Activated CD4-positive, alpha-beta T cell treated with anti-CD3 and anti-CD28 coated beads, Interleukin-2, amount 50 U/mL, for 1 hour (primary cell): ENCODE measurements at places on chromosomes 7 and 10.

- DNase-seq: no peak
Measured at GRCh38 chr7:25262586-25262985, 34.3 kb upstream of the NPVF start.

GRCh38 chr10:59561477-59562121, 148.1 kb downstream of the SLC16A9 start:
- DNase-seq: no peak

DNA sequence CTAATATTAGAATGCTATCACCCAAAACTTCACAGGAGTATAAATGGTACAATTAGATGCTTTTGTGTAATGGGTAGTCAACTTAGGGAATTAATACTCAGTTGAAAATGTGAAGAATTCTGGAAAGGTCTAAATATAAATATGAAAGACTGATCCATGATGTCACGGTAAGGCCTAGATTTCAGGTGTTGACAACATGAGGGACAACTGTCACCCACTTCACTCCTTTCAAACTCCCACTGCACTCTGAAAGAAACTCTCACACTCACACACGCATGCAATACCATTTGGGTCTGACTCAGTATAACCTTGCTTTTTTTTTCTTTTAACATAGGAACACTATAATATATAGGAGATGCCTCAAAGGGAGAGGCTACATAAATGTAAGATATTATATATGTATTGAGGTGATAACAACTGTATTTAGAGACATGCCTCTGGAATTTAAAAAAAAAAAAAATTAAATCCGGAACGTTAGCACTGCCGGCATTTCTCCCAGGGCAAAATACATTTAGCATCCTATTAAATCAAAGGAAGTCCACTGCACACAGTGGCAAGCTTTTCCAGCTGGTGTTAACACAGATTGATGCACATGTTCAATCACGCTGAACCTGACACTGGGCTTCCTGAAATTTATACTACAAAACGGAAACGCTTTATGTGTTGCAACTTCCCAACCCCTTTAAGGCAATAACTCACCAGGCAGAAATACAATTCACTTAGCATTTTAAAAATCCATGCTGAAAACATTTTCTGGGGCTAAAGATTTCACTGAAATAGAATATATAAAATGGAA, 74.9 kb downstream of the RSU1 start:
- no peak for DNase-seq

DNA sequence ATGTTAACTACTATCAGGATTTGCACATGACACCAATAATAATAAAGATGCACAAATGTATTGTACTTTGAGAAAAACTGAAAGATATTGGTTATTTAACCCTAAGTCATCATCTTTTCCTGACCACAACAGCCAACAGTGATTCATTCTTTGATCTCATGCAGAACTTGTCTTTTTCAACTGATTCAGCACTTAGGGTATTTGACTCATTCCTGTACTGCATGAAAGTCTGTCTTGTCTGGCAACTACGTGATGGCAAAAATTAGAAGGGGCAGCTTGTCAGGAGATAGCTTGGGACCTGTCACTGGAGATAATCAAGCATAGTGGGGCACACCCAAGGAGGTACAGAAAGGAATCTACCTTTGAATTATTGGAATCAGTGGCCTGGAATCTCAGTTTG, 77.8 kb upstream of the LRRC17 start:
- no peak for DNase-seq

DNA sequence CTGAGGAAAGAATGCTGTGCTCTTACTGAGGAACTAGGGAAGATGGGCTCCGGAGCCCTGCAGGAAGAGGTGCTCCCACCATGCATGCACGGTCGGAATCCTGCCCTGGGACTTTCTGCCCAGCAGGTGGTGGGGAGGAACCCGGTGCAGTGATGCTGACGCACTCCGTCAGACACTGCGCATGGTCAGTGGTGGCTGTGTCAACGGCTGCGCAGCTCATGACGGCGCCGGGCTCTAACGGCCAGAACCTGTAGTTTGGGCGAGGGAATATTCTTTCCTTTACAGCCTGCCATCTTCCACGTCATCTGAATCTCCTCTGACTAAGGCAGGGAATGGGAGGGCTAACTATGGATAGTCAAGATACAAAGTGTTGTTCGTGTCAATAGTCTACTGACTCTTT, 189.2 kb upstream of the MGMT start:
- DNase-seq: no peak

DNA sequence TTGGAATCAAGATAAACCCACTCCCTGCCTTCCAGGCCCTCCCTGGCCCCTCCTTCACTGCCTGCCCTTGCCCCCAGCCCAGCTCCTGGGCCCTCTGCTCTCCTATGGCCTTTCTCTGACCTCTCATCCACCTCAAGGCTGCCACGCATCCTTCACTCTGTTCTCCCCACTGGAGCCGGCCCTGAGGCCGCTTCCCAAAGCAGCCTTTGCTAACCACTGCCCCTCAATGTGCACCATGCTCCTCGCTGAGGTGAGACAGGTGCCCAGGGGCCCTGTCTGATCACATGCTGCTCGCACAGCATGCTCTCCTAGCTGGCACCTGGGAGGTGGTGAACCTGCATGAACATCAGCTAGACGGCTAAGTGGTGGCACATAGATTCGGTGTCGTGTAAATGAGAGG, 138.5 kb upstream of the RET start:
- no peak for DNase-seq

DNA sequence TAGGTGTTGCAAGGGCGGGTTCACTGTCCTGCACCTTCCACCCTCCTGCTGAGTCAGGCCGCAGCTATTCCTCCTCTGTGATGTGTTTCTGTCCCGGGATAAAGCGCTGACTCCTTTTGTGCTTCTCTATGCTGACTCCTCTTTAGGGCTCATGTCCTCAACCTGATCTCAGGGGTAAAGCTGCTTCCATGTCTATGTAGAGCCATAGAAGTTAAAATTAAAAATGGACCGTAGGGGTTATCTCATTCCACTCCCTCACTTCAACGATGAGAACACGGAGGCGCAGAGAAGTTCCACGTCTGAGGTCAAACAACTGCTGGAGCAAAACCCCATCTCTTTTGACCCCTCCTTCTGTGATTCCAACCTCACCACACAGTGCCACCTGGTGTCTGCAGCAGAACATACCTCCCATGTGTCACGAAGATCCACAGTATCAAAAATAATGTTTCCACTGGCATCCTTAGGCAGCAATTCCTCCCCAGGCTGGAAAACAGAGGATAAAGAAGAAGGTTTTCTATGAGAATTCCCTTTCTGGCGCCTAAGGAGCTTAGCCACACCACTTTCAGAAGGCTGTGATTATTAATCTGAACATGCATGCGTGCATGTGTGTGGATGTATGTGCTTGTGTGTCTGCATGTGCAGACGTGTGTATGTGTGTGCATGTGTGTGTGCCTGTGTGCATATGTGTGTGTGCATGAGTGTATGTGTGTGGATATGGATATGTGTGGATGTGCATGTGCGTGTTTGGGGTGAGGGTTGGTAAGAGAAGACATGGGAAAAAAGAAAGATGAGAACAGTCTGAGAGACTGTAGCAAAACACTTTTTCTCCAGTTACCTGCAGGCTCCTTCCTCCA, 81.2 kb upstream of the UCN3 start:
- DNase-seq: peak; percentile 36

- no peak for DNase-seq
Measured at GRCh38 chr10:58109731-58110130, 158.0 kb downstream of the IPMK start.

- DNase-seq: no peak
Measured at GRCh38 chr7:5437987-5438386, 14.4 kb upstream of the TNRC18 start.

DNA sequence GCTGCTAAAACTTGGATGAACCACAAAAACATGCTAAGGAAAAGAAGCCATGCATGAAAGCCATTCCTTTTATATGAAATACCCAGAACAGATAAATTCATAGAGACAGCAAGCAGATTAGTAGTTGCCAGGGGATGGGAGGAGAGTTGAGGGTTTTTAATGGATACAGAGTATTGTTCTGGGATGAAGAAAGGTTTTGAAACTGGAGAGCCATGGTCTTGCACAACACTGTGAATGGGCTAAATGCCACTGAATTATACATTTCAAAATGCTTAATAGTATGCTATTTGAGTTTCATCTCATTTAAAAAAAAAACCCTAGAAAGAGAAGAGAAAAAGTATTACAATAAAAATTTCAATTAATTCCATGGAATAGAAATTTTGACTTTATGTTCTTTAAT, 154.3 kb downstream of the GNAT3 start:
- no peak for DNase-seq

GRCh38 chr7:74078461-74078860, 5.1 kb upstream of the LIMK1 start:
- DNase-seq: no peak

DNA sequence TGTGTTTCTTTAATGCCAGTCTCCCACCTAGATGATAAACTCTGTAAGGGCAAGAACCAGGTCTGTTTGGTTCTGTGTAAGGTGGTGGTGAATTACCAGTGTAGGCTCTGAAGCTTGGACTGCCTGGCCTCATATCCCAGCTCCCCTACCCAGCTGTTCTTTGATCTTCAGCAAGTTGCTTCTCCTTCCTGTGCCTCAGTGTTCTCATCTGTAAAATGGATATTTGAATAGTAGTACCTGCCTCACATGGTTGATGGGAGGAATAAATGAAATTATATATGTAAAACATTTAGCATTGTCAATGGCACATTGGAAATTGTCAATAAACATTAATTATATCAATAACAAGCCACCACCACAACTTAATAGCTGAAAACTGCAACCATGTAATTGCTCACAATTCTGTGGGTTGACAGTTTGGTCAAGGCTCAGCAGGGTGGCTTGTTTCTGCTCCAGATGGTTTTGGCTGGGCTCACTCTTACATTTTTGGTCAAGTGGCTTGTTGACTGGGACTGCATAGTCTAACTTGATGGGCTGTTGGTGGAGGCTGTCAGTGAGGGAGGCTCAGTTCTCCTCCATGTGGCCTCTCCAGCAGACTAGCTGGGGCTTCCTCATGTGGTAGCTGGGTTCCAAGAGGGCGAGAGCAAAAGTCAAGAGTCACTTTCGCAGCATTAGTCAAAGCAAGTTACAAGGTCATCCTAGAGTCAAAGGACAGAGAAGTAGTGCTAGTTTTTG, 84.5 kb upstream of the DUSP5 start:
- no peak for DNase-seq

DNA sequence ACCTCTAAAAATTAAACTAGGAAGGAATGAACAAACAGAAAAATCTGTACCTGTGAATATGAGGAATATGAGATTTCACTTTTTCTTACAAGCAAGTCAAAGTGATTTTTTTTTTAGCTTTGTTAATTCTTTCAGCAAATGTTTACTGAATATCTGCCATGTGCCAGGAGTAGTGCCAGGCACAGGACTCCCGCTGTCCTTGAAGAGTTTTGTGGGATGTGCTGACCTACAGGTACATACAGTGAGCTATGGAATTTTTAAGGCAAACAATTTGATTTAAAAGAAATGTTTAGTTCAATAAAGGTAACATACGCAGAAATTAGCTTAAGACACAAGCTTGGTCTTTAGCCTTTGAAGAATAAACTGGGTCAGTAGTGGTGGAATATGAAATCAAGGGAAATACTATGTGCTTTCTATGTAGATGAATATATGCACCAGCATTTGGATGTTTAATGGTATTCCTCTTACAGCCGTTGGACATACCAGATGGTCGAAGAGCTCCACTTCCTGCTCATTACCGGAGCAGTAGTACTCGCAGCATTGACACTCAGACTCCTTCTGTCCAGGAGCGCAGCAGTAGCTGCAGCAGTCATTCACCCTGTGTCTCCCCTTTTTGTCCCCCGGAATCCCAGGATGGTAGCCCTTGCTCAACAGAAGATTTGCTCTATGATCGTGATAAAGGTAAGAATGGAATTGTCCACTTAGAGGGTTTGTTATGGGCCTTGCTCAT, 102.0 kb downstream of the GLCCI1 start:
- DNase-seq: no peak

DNA sequence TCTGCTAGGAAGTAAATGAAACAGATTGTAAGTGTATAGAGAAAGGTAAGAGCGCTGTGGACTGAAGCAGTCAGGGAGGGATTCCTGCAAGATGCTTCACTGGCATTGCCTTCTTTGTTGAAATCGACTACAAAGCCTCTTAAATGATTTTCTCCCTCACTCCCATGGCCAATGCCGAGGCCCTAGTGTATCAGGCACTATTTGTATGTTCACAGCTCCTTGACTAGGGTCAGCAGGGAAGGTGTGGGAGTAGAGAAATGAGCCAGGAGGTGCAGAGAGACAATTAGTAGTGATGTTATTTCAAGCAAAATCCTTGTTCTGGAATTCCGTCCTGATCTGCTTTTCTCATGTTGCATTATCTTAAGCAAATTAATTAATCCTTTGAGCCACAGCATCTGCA, 22.9 kb upstream of the DUSP5 start:
- no peak for DNase-seq

GRCh38 chr7:33738260-33738935, 166.9 kb upstream of the BMPER start:
- no peak for DNase-seq

- DNase-seq: no peak
Measured at GRCh38 chr10:78589687-78590086, 479.1 kb upstream of the ZMIZ1 start.

DNA sequence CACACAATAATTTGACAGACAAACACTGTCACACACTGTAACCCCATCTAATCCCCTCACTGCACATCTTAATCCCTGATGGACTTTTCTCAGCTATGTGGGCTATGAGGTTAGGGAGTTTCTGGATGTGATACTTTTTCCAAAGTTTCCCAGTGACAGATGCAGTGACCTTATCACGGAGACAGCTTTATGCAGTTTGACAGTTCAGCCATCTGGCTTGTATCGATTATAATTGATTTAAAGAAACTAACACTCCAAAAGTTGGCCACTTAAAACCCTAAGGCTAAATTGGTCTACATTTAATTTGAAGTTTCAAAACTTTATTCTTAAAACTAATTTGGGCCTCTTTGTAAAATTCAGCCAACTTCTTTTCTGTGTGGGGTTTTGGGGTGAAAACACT, 196.7 kb downstream of the SDK1 start:
- no peak for DNase-seq

DNA sequence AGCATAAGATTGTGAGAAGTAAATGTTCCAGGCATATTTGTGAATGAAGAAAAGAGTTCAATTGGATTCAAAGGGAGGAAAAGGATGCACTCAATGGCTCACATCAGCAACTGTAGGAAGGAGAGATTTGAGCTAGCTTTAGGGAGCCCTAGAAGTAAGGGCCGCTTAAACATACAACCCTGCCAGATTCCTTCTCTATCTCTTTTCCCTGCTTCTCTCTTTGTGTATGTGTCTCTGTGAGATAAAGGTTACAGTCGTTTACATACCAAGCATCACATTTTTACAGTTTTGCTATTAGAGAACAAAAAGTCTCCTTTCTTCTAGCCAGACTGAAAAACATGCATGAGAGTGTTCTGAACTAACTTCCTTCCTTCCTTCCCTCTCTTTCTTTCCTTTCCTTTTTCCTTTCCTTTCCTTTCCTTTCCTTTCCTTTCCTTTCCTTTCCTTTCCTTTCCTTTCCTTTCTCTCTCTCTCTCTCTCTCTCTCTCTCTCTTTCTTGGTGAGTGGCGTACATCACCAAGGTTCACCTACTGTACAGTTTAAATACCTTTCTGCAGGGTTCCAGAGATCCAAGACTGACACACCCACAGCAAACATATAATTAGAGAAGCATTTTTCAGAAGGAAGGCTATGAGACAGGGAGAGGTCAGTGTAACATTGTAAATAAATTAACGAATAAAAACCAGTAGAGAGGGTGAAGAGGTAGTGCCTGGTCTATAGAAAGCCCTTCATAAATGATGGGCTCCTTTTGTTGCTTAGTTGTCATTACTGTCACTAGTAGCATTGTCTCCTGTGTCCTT, 240.4 kb downstream of the ARL4A start:
- no peak for DNase-seq

GRCh38 chr10:88097092-88097516, 233.7 kb downstream of the PTEN start:
- DNase-seq: no peak
